ENCODE measurements at places on chromosomes 3 and 15.

GRCh38 chr3:28210968-28211713 is 30.3 kb upstream of the CMC1 start:
- no peak for DNase-seq

- DNase-seq = no peak
These were observed 54.8 kb downstream of the SMAD3 start for GRCh38 chr15:67120009-67120838.

- DNase-seq = no peak
These were observed 11.5 kb upstream of the RTP1 start for GRCh38 chr3:187185759-187186158.

DNA sequence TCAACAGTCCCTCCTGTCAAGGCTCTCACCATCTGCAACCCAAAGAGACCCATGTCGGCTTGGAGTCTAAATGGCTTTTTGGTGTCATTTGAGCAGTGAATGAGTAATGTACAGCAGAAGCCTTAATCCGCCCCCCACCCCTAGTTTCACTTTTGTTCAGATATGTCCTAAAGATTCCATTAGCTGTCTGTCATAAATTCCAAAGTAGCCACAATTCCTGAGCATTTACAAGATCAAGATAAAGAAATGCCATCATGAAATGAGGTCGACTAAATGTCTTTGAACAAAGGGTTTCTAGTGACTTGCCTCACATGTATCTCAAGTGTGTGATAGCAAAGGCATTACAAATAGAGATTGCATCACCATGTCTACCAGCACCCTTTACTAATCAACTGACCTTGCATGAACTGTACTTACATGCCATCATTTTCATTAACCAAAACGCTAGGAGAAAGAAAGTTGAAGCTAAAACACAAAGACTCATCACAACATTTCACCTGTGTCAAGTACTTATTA is 123.8 kb upstream of the PHLDB2 start:
- DNase-seq = no peak

- no peak for DNase-seq
These were observed 183.8 kb downstream of the NEK10 start for GRCh38 chr3:27185231-27185989.

GRCh38 chr3:4894891-4895530 is 84.2 kb upstream of the BHLHE40 start:
- no peak for DNase-seq

- no peak for DNase-seq
These were observed 45.3 kb upstream of the NEDD4 start for GRCh38 chr15:56038707-56039106.

DNA sequence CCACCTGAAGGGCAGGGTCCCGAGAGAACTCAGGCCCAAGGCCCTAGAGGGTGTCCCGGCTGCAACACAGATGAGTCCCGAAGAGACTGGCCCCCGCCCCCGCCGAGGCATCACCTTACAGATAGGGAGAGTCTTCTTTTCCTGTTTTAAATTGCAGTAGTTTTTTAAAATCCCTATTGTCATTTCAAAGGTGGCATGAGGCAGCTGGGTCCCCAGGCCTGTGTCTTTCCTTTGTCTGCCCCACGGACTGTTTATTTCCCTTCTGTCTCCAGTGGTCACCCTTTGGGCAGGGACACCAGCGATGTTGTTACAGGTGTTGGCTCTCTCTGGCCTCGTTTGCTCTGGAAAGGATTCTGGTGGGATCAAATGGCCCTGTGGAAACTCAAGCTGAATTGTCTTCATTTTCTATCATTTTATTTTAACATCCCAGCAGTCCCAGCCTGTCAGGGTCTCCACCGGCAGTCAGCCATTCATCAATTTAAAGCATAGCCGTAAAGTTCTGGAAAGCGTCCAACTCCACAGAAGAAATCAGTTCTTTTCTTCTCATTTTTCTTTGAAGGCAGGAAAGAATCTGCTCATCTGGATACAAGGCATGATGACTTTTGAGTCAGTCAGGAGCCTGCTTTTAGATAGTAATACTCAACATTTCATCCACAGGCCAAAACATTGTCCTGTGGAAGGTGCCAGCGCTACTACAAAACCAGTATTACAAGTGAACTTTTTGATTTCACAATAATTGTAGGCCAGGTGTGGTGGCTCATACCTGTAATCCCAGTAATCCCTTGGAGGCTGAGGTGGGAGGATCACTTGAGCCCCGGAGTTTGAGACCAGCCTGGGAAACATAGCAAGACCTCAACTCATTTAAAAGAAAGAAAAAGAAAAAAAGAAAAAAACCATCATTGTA is 96.2 kb downstream of the HES1 start:
- DNase-seq = no peak

DNA sequence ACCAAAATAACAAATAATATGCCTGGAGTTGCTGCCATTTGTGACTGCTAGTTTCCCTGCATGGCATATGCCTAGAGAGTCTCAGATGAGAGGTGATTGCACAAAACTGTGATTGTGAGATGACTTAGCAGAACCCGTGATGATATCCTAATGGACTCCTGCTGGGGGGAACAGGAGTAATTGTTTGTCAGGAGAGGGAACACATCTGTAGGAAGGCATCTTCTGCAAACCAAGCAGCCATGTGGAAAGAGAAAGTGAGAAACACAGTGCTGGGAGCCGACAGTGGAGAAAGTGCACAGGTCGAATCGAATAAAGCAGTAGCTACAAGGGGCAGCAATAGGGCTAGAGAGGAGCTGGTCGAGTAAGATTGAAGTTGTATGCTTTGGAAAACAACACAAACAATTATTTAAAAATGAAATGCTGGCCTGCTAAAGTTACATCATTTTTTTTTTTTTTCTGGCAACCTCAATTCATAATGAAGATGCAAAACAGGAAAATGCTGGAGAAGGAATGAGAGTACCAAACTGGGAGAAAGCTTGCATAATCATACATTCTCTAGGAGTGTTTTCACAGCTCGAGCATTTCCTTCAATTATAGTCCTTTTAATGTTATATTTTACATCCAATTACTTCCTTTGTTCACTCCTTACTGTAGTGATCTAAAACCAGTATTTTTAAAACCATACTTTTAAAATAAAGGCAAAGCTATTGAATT is 494.2 kb upstream of the AGTR1 start:
- DNase-seq = no peak

- DNase-seq = no peak
These were observed 1.4 kb downstream of the SEC61A1 start for GRCh38 chr3:128053614-128054013.

DNA sequence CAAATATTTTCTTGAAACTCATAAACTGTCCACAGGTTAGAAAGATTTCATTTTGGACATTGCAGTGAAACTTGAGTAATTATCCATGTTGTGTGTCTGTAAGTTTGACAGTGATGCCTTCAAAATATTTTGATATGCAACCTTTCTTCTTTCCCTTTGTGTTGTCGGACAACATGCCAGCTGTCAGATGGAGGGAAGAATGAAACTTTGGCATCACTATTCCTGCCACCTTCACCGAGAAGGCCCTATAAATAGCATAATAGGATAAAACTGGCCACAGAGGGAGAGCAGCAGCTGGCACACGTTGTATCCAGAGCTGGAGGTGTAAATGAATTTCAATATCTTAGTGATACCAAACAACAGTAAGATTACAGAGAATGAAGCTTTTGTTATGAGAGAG is 436.7 kb upstream of the CFAP20DC start:
- DNase-seq = no peak

DNA sequence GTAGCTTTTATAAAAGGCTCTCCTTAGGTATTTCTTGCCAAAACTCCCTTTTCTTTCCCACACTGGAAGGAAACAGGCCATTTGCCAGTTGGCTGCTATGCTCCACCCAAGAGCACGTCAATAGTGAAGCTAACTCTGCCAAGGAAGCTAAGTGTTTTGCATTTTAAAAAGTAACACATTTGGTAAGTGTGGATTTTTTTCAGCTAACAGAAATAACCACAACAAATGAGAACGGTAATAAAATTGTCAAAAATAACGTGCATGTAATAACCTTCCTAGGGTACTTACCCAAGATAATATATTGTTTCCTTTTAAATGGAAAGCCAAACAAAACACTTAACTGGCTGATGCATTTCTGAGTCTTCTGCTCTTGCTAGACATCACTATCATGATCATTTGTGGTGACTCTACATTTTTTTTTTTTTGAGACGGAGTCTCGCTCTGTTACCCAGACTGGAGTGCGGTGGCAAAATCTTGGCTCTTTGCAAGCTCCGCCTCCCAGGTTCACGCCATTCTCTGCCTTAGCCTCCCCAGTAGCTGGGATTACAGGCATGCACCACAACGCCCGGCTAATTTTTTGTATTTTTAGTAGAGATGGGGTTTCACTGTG is 4.6 kb downstream of the DPP8 start:
- no peak for DNase-seq

DNA sequence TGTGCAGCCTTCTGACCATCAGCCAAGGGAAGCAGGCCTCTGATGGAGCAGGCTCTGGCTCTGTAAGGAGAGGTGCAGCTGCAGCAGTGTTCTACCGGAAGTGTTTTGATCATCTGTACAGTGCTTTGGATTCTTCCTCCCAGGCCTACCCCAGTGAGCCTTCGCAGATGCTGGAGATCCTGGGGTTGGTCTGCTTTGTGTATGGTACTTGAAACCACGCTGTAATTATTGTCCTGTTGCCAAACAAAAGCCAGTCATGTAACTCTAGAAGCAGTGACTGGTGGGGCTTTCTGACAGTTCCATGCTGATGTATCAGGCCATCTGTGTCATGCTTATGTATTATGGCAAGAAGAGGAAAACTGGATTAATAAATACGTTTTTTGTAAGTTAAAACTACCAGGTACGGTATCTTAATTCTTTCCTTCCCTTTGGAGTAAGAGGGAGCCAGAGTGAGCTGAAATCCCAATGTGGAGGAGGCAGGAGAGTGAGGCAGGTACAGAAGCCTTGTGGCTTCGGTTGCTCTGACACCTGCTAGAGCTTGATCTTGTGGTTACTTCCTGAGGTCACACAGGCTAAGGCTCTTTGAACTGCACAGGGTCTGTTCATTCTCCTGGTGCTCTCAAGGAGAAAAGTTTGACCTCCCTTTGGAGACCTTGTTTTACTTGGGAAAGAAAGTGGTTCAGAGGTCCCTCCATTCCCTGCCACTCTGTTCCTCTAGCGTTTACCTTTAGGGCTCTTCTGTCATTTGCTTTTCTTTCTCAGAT is 3.7 kb downstream of the TMEM42 start:
- DNase-seq = no peak

DNA sequence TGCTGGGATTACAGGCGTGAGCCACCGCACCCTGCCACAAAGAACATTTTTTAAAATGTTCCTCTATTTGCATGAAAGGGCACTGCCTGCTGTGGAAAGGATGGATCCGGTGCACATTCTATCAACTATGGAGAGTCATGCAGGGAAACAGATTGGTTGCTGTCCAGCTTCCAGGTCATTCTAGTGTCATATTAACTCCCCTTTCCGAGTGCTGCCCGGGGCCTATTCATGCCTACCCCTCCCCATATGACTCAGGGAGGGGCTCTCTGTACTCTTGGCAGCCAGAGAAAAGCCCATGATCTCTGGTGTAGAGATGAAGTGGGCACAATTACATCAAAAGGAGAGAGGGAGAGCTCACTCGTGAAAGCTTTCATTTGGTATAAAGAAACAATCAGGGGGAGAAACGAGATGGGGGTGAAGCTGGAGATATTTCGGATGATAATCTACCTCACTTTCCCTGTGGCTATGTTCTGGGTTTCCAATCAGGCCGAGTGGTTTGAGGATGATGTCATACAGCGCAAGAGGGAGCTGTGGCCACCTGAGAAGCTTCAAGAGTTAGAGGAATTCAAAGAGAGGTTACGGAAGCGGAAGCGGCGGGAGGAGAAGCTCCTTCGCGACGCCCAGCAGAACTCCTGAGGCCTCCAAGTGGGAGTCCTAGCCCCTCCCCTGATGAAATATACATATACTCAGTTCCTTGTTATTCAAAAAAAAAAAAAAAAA is 16.1 kb upstream of the AHSG start:
- DNase-seq = no peak

DNA sequence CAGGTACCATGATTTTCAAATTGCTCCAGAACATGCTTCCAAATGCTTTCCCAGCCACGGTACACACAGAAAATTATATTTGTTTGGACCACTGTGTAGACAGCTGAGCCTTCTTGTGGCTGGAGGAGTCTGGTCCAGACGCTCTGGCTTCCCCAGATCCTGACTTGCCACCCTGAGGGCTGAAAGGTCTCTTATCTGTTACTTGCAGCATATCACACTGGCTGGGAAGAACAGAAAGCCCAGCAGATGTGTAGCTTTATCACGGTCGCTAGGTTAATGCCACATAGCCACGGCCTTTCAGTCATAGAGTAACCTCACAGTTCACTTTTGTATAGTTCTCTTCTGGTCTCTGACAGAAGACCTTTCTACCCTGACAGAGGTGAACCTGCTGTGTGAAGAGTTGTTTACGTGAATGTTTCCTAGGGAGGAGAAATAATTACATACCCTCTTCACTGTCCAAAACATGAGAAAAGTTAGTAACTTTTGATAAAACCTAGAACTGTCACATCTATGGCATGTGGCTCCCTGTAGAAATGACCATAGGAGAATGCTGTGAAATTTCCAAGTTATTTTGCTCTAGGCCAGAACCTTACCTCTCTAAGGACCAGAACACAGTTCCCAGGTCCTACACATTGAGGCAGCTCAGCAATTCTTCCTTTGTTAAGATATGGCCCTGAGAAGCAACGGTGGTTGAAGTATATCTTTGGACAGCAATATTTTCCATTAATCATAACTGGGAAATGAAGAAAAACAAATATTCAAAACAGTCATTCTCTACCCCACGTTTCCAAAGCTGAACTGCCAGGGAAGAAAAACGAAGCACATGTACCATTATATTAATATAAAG is 15.8 kb upstream of the STIMATE start:
- DNase-seq = no peak

- DNase-seq = no peak
These were observed 20.3 kb upstream of the MAP3K13 start for GRCh38 chr3:185342459-185343174.

DNA sequence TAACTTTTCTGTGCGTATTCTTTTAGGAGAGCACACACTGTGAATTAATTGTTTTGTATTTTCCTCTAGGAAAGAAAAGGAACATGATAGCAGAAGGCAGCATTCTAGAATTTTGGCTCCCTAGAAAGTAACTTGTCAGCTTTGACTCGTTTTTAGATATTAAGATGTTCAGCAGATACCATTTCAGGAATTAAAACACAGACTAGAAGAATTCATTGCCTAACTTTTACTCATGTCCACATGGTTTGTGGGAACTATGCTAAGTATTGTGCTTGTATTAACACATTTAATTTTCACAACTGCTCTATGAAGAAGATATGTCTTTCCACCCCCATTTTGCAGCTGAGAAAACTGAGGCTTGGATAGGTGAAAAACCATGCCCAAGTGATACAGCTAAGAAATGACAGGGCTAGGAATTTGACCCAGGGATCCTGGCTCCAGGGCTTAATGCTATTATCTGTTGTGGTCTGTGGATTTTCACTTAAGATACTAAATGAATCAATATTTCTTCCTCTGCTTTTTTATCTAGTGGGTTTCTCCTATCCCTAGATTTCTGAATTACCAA is 128.8 kb downstream of the MITF start:
- DNase-seq = no peak
